ENCODE measurements at places on chromosomes 4 and X.

DNA sequence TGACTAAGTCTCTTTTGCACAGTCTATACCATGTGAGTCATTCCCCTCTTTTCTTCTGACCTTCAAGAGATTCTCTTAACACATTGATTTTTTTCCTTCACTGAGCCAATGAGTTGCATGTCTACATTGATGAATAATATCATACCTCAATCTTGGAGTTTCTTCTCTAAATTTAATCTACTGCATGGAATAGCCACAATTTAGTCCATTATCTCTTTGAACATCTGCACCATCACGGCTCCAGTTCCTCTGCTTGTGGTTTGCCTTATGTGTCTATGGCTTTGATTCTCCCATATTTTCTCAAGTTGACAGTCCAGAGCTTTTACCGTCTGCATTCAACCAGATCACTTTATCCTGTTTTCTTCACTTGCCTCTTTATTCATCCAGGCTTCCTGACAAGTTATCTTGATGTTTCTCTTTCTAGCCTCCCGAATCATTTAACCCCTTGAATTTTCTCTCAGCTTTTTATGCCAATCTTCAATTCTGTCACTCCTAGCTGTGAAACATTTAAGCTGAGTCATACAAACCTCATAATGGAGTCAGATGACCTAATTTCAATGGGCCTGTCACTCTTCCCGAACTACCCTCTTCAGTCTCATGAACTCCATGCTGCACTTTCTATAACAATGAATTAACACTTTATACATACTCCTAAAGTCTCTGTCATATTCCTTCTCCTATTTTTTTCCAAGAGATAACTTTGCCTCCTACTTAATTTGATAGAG lies 222.3 kb downstream of the CPE start:
- no peak for DNase-seq

DNA sequence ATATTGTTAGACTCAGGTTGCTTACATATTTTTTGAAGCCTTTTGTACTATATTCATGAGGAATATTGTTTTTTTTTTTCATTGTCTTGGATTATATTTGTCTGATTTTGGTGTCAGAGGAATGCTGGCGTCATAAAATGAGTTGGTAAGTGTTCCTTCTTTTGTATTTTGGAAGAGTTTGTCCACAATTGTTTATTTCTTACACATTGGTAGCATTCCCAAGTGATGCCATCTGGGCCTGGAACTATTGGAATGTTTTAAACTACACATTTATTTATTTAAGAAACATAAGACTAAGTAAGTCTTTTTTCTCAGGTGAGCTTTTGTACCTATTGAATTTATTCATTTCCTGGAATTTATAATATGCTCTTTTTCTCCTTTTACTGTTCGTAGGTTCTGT lies 107.6 kb downstream of the LARP1B start:
- no peak for DNase-seq

GRCh38 chr4:139331185-139331584 lies 28.9 kb upstream of the NDUFC1 start:
- no peak for DNase-seq

DNA sequence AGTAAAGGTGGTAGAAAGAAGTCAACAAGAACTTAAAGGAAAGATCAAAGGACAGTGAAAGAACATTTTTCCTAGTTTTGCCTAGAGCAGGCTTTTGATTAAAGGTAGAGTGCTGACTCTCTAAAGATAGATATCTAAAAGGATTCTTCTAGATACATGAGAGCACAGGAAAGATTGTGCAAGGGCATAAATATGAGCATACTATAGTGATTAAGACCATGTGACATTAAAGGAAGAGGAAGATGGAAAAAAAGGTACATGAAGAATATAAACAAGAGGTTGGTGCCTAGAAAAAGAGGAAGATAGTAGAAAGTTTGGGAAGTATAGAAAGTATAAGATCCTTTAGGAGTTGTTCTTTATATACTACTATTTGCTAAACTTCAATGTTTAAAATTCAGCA lies 26.1 kb upstream of the TET2 start:
- no peak for DNase-seq

- no peak for DNase-seq
These were observed 4.8 kb downstream of the SH3BP2 start for GRCh38 chr4:2797545-2798305.

DNA sequence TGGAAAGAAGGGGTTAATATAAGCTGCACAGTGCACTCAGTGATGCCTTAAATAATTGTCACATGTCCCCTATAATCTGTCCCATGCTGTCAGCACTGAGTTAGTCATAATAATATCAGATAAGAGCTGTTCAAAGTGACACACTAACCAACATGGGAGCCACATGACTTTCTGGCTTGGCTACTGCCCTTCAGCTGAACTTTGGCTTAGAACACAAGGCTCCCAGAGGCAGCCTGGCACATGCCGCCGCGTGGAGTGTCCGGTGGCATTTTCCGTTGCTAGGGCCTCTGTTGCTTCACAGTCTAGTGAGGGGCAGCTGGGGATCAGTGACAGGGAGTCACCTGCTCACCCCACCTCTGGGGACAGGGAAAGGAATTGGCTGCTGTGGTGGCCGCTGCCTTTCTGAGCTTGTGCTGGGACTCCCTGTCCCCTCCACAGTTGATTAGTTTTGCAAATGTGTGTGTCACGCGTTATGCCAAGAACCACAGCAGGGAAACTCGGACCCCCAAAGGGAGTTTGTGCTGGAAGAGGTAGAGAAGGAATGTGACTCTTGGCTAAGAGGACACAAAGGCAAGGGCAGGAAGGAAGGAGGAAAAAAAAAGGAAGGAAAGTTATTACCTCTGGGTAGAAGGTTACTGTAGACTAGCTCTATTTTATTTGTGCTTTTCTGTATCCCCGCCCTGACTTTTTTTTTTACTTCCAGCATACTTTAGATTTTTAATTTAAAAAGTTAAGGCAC lies 41.1 kb upstream of the PPARGC1A start:
- no peak for DNase-seq

DNA sequence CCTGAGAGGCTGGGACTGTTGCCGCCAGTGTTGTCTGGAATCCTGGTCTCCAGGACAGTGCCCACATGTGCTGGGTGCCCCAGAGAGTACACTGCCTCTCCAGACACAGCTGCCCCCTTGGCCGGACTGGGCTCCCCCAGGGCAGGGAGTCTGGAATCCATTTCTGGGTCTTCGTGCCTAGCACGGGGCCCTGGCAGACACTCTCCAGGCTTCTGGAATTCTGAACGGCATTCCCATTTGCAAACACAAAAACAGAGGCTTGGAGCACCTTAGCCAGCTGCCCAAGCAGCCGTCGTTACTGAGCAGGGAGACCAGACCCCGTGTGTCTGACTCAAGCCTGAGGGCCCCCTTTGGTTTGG lies 20.8 kb downstream of the HMX1 start:
- no peak for DNase-seq

DNA sequence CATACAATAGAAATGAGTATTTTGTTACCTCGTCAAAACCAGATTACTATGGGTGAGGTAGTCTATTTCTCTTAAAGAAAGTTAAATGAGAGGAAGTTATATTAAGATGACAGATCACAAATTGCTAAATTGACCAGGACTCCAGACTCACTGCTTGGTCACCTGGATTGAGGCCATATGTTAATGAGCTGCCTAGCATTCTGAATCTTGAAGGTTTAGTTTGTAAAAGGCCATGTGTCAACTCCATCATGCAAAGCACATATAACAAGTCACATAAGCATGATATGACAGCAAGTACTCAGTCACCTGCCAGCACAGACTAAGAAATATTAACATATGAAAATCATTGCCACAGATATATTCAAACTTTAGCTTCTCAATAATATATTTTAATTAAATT lies 72.6 kb downstream of the EPHA5 start:
- DNase-seq = no peak

DNA sequence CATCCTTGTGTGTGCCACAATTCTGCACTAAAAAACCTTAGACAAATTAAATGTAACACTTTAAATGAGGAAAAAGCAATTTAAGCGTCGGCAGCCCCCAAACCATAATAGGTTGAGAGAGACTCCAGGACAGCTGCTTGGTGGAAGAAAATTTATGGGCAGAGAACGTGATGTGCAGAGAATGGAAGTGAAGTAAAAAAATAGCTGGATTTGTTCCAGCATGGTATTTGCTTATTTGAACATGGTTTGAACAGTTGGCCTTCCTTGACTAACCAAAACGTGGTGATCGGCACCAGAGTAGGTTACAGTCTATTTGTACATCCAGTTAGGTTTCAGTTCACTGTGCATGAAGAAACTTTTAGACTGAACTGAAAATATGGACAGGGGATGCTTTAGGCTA lies 343.0 kb upstream of the CPEB2 start:
- DNase-seq = no peak

GRCh38 chr4:165204462-165204830 lies 2.9 kb upstream of the KLHL2 start:
- no peak for DNase-seq

DNA sequence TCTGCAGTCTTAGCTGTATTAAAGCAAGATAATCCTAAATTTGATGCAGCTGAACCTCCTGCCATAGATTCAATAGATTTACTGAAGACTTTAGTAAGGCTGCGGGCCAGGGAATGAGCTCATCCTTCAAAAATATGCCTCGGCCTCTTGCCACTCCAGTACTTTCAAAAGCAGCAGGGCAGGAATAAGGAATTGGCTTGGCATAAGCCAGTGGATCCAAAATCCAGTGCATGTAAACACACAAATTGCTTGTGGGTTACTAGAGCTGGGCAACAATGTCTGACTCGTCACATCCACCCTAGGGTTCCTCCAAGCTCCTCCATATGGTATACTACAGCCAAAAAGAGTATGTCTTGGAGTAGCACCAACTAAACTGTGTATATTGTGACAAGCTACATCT lies 165.0 kb downstream of the AMELX start:
- no peak for DNase-seq

DNA sequence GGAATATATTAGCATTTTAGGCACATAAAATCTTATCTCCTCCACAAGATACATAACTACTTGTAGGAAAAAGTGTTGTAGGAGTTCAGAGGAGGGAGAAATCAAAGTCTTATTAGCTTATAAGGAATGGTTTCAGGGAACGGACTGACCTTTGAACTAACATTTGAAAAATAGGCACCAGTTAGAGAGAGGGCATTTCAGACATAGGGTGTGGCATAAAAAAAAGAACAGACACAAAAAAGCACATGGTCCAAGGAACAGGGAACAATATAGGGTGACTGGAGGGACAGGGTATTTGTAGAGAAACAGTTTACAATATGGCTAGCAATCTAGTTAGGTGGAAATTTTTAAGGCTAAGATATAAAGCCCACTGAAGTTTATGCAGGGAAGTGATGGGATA lies 6.4 kb downstream of the ABCB7 start:
- DNase-seq = no peak

DNA sequence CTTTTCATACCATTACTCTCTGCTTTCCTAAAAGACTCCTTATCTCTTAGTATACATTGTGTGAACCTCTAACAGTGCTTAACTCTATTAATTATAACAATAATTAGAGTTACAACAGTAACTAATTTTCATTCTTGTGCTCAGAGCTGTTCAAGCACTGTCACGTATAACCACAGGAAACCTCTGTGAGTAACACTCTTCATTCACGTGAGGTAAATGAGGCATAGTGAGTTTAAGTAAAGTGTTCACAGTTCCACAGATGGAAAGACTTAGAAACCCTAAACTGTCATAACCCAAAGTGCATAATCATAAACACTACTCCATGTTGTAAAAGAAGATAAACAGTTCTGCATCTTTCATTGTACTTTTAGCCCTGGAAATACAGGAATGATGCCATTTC lies 222.4 kb downstream of the CCSER1 start:
- DNase-seq = no peak

DNA sequence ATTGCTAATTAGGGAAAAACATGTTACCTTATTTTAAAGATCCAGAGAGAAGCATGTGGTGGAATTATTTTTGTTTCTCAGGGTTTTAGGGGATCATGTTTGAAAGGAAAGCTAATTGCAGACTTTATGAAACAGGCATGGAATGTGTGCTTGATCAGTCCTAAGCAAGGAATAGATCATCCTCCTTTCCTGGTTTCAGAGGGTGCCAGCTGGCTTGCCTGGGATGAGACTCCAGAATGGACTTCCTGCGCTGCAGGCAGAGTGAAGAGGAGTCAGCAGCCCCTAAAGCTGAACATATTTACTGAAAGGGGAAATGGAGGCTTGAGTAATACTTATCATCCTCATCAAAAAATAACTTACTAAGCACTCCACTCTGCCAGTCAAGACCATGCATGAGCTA lies 13.3 kb downstream of the FGF5 start:
- no peak for DNase-seq

DNA sequence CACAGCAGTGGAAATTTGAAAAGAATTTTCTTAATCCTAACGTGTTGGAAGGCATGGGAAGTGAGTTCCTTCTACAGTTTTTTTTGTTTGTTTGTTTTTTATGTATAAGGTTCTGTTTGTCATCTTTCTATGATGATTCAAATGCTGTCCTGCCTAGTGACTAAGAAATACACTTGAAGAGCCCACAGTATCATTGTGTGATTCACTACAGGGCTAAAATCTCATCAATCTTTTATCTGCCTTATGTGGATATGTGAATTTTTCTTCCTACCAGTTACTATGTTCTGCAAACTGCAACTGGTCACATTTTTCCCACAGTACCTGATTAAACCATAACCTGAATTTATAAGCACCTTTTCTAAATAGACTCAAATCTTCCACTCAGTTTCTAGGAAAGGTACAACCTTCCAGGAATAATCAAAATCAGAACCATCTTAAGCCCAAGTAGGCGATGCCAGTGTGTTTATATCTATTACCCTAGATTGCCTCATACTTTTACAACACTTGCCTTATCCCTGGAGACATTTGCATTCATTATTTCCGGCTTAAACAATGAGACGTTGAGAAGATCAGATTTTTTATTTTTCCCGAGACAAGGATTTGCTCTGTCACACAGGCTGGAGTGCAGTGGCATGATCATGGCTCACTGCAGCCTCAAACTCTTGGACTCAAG lies 214.6 kb upstream of the GALNT7 start:
- DNase-seq = no peak

GRCh38 chrX:102669526-102669925 lies 18.2 kb downstream of the GPRASP1 start:
- DNase-seq = no peak

- DNase-seq = no peak
These were observed 140.7 kb upstream of the SMIM31 start for GRCh38 chr4:164613256-164613655.

DNA sequence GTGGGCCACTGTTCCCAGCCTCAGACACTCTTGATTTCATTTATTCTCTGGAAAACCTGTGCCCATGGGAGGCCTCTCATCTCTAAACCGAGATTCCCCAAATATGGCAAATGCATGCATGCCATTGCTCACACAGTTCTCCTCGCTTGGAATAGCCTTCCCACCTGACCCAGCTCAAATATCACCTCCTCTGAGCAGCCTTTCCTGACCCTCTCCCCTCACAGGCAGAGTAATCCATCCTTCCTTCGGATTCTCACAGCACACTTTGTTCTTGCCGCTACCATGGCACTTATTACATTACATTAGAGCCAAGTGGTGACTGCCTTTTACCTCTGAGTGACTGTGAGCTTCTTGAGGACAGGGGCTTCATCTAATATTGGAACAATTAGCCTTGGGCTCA lies 209.5 kb downstream of the HS6ST2 start:
- no peak for DNase-seq

DNA sequence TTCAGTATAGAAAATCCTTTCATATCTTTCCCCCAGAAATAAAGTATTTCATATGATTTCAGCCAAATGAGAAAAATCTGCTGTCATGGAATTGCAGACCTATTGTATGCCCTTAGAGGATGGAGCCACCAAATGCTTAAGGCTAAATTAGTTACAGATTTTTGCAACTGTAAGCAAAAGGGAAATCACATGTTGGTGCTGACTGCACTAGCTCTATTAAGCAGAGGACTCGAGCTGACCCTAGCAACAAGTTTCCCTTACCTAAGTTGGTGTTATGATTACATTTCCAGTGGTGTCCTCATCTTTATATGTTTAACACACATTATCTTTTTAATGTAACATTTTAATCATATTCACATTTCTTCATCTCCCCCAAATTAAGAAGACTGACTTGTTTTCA lies 58.3 kb upstream of the DOCK11 start:
- no peak for DNase-seq
